Stromal cell of bone marrow (primary cell): ENCODE measurements at places on chromosomes 6 and 20.

GRCh38 chr20:11195899-11196558, 522.2 kb upstream of the JAG1 start:
- DNase-seq = no peak

DNA sequence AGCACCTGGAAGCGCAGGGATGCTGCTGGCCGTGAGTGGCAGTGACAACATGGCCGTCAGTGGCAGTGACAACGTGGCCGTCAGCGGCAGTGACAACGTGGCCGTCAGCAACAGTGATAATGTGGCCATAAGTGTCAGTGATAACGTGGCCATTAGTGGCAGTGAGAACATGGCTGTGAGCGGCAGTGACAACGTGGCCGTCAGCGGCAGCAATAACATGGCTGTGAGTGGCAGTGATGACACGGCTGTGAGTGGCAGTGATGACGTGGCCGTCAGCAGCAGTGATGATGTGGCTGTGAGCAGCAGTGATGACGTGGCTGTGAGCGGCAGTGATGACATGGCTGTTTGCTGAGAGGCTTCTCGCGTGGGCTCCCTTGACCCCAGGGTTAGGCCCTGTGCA, 169.8 kb downstream of the ERMARD start:
- DNase-seq = no peak

DNA sequence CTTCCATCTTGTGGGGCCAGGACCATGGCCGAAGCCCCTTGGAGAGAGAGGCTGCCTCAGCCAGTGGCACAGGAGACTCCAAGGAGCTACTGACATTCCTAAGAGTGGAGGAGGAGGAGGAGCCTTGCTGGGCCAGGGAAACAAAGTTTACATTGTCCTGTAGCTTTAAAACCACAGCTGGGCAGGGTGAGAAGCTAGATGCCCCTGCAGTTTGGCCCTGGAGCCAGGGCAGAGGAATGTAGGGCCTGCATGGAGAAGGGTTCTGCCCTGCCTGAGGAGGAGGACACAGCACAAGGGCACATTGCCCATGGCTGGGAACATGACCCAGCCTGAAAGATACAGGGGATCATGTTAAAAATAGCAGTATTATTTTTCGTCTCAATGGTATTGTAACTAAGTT, 37.4 kb downstream of the PLCG1 start:
- DNase-seq = no peak

DNA sequence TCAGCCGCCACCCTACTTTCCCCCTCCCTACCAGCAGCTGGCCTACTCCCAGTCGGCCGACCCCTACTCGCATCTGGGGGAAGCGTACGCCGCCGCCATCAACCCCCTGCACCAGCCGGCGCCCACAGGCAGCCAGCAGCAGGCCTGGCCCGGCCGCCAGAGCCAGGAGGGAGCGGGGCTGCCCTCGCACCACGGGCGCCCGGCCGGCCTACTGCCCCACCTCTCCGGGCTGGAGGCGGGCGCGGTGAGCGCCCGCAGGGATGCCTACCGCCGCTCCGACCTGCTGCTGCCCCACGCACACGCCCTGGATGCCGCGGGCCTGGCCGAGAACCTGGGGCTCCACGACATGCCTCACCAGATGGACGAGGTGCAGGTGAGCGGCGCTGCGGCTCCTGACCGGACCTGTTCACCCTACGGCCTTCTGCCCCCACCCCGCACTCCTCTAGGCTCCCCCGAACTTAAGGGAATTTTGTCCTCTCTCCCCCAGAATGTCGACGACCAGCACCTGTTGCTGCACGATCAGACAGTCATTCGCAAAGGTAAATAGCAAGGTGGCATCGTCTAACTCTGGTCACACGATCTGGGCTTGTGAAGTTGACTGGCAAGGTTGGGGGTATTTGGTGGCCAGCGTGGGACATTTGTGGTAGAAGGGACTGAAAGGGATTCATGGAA, 2.3 kb downstream of the TFAP2C start:
- no peak for DNase-seq

GRCh38 chr20:36585410-36586125, 12.2 kb downstream of the TGIF2 start:
- peak; percentile 71 for DNase-seq
